A549 treated with Mapracorat at 1 μM for 4 hours (cell line): ENCODE measurements at places on chromosomes 4 and X. TPM values are rescaled to one million over a fixed set of nuclear protein-coding genes. Genes with fewer than 3 reads are reported as not detected.

STK26 gene
- 8.0 to 10.8 TPM (median 10.6 TPM) in 5 replicates for total RNA-seq

WAS gene
- total RNA-seq = 0.20 to 0.65 TPM (median 0.41 TPM) in 5 replicates

NLGN3 gene
- 0.89 to 1.1 TPM (median 1.1 TPM) in 5 replicates for total RNA-seq

CENPVL3 gene
- total RNA-seq = 0.08 to 0.22 TPM (median 0.21 TPM) in 5 replicates

APELA gene
- total RNA-seq = not detected in 5 replicates

NWD2 gene
- not detected in 5 replicates for total RNA-seq

SPANXD gene
- total RNA-seq = not detected in 5 replicates

FMR1NB gene
- total RNA-seq = not detected in 5 replicates

ARMCX2 gene
- 0.06 to 1.7 TPM in 2 of 5 replicates, not detected in the others for total RNA-seq

PPEF2 gene
- total RNA-seq = not detected in 5 replicates

PCSK1N gene
- 19.4 to 53.5 TPM (median 48.4 TPM) in 5 replicates for total RNA-seq

TMEM144 gene
- total RNA-seq = 2.4 to 3.5 TPM (median 3.1 TPM) in 5 replicates

DDIT4L gene
- total RNA-seq = 0.21 to 0.51 TPM (median 0.24 TPM) in 5 replicates

SLC34A2 gene
- 0.02 to 0.06 TPM in 2 of 5 replicates, not detected in the others for total RNA-seq

GAGE13 gene
- not detected in 5 replicates for total RNA-seq

SOWAHD gene
- 0.15 to 0.19 TPM in 2 of 5 replicates, not detected in the others for total RNA-seq

PLK4 gene
- total RNA-seq = 13.4 to 18.2 TPM (median 13.6 TPM) in 5 replicates

UCP1 gene
- total RNA-seq = not detected in 5 replicates

NHS gene
- 2.1 to 3.1 TPM (median 2.3 TPM) in 5 replicates for total RNA-seq

RNF150 gene
- 0.20 to 0.64 TPM (median 0.30 TPM) in 5 replicates for total RNA-seq

DMRTC1 gene
- not detected in 5 replicates for total RNA-seq

TMSB15A gene
- 0.60 to 1.2 TPM (median 0.89 TPM) in 5 replicates for total RNA-seq

CPLX1 gene
- 0.28 to 0.79 TPM (median 0.64 TPM) in 5 replicates for total RNA-seq

ETDB gene
- total RNA-seq = not detected in 5 replicates

PAPSS1 gene
- 27.7 to 34.2 TPM (median 32.7 TPM) in 5 replicates for total RNA-seq

MAGEB2 gene
- not detected in 5 replicates for total RNA-seq

CNGA1 gene
- not detected in 5 replicates for total RNA-seq

RTL9 gene
- 0.09 to 0.13 TPM (median 0.11 TPM) in 5 replicates for total RNA-seq

HSFX1 gene
- 0.09 to 0.53 TPM (median 0.24 TPM) in 5 replicates for total RNA-seq

BMP2K gene
- 10.1 to 11.9 TPM (median 11.0 TPM) in 5 replicates for total RNA-seq

PDLIM3 gene
- 0.07 to 0.42 TPM (median 0.22 TPM) in 4 of 5 replicates, not detected in the other for total RNA-seq

RBM46 gene
- not detected in 5 replicates for total RNA-seq

SERTM2 gene
- total RNA-seq = not detected in 5 replicates

CPE gene
- 1.5 to 2.6 TPM (median 1.7 TPM) in 5 replicates for total RNA-seq

PRR32 gene
- not detected in 5 replicates for total RNA-seq

STS gene
- total RNA-seq = 1.8 to 2.2 TPM (median 1.9 TPM) in 5 replicates

AKAP4 gene
- total RNA-seq = not detected in 5 replicates

JCHAIN gene
- total RNA-seq = 0.17 to 0.21 TPM (median 0.20 TPM) in 3 of 5 replicates, not detected in the others

CENPVL1 gene
- not detected in 5 replicates for total RNA-seq

NXF2 gene
- not detected in 5 replicates for total RNA-seq

SYTL5 gene
- total RNA-seq = 0.21 to 0.34 TPM (median 0.30 TPM) in 5 replicates

OGT gene
- total RNA-seq = 29.6 to 43.9 TPM (median 35.5 TPM) in 5 replicates

CT83 gene
- not detected in 5 replicates for total RNA-seq

XAGE2 gene
- not detected in 5 replicates for total RNA-seq

NDST4 gene
- not detected in 5 replicates for total RNA-seq

PSAPL1 gene
- total RNA-seq = 0.13 to 0.28 TPM (median 0.22 TPM) in 5 replicates

CENPE gene
- total RNA-seq = 5.6 to 8.5 TPM (median 7.3 TPM) in 5 replicates

GJB1 gene
- total RNA-seq = 0.09 to 0.13 TPM (median 0.10 TPM) in 3 of 5 replicates, not detected in the others

RPA4 gene
- 0.18 to 0.33 TPM (median 0.28 TPM) in 5 replicates for total RNA-seq

FAM47A gene
- not detected in 5 replicates for total RNA-seq

GAGE12E gene
- total RNA-seq = not detected in 5 replicates

PHKA2 gene
- total RNA-seq = 11.2 to 15.0 TPM (median 14.1 TPM) in 5 replicates

EDA gene
- 0.38 to 0.75 TPM (median 0.43 TPM) in 5 replicates for total RNA-seq

YY2 gene
- 1.9 to 2.7 TPM (median 2.5 TPM) in 5 replicates for total RNA-seq

GPR50 gene
- 0.10 to 0.25 TPM (median 0.21 TPM) in 5 replicates for total RNA-seq

MAGEB17 gene
- not detected in 5 replicates for total RNA-seq

CNKSR2 gene
- total RNA-seq = 1.8 to 3.0 TPM (median 2.3 TPM) in 5 replicates

SPOCK3 gene
- 0.11 to 0.15 TPM (median 0.13 TPM) in 5 replicates for total RNA-seq
